Transverse colon (tissue), 4 donors: ENCODE measurements at places on chromosomes 3 and 15. TPM values are rescaled to one million over a fixed set of nuclear protein-coding genes. Genes with fewer than 3 reads are reported as not detected.

- no peak for DNase-seq
These were observed 56.7 kb upstream of the ATP2B2 start for GRCh38 chr3:10561946-10562560.

- DNase-seq, result no peak
These were observed 8.9 kb upstream of the SPPL2A start for GRCh38 chr15:50774450-50774849.

DNA sequence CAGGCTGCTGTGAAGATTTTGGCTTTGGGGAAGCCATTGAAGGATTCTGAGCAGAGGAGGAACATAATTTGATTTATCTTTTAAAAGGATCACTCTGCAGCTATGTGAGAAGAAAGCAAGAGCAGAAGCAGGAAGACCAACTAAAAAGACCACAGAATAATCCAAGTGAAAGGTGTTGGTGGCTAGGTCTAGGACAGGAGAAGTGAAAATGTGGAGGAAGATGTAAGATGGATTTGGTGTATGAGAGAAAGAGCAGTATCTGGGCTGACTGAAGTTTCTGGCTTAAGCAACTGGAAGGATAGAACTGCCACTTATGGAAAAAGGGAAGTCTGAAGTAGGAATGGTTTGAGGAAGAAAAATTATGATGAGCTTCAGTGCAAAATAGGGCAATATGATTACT lies 62.0 kb downstream of the SFMBT1 start:
- no peak for DNase-seq

- no peak for DNase-seq
These were observed 2.2 kb upstream of the CELSR3 start for GRCh38 chr3:48664929-48665328.

GRCh38 chr3:42298259-42298658 lies 32.3 kb upstream of the CCK start:
- DNase-seq, result no peak

DNA sequence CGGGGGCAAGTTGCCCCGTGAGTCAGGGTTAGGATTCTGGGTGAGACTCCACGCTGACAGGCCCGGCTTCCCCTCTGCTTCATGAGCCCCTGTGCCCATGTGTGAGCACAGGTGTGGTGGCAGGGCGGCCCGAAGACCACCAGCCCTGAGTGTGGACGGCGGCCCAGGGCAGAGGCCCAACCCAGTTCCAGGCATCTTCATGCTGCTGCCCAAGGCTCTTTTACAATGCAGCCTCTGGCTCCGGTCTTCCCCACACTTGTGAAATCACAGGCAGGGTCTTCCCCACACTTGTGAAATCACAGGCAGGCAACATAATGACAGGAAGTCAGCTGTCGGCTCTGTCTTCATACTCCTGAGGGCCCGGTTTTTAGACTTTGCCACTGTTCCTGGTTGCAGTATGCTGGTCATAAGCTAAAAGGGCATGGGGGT lies 78.8 kb downstream of the AAGAB start:
- DNase-seq, result peak; percentile 36

- peak; percentile 21 for DNase-seq
These were observed 92.8 kb downstream of the CCNL1 start for GRCh38 chr3:157067114-157067513.

- DNase-seq, result peak; percentile 41
These were observed 6.9 kb downstream of the MUC20 start for GRCh38 chr3:195727606-195728195.

- no peak for DNase-seq
These were observed 839.8 kb upstream of the ALCAM start for GRCh38 chr3:104526901-104527401.

GRCh38 chr15:78671626-78672211 lies 30.7 kb upstream of the CHRNB4 start:
- no peak for DNase-seq

DNA sequence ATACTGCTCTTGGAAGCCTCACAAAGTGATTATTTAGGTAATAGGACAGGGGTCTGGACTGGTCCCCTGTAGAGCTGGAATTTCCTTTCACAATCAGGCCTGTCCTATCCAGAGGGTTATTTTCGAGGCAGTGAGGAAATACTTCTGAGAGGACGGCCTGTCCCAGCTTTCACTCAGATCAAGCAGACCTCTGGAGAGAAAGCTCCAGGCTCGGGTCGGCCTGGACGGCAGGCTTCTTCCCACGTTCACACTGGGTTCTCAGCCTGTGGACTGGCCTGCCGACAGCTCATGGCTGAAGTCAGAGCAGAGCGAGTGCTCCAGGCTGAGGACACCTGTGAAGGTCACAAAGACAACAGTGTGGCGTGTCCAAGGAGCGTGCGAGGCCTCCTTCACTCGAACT lies 405.3 kb downstream of the VPS13C start:
- no peak for DNase-seq

DNA sequence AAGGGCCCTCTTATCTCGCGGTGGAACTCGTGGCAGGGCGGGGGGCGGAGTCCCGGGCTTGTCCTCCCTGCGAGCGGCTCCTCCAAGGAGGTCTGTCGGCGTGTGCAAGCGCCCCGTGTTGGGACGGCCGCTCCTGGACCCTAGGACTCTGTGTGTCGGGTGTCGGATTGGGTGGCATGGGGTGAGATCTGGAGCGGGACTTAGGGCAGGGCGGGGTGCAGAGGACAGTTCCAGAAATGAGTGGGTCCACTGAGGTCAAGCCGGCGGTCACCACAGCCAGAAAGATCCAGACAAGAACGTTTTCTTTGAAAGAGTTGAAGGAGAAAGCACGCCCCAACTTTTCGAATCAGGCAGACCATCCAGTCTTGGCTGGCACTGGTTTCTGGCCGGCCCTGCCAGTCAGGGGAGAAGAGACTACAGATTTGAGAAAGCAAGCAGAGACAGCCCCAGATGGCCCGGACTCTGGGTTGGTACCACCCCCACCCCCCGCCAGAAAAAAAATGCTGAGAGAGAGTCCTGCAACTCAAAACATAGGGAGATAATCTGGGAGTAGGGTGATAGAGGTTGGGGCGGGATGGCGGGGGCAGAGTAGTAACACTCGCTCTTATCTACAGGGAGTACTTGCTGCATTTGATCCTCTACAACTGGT lies 784 bp upstream of the CISH start:
- DNase-seq, result no peak

- no peak for DNase-seq
These were observed 44.8 kb upstream of the ADAMTS9 start for GRCh38 chr3:64732576-64732975.

- DNase-seq, result no peak
These were observed 8.2 kb downstream of the B3GNT5 start for GRCh38 chr3:183261151-183261724.

- no peak for DNase-seq
These were observed 98.5 kb downstream of the FRMD5 start for GRCh38 chr15:44096596-44096995.

GRCh38 chr15:94086341-94086740 lies 145.0 kb upstream of the MCTP2 start:
- no peak for DNase-seq

DNA sequence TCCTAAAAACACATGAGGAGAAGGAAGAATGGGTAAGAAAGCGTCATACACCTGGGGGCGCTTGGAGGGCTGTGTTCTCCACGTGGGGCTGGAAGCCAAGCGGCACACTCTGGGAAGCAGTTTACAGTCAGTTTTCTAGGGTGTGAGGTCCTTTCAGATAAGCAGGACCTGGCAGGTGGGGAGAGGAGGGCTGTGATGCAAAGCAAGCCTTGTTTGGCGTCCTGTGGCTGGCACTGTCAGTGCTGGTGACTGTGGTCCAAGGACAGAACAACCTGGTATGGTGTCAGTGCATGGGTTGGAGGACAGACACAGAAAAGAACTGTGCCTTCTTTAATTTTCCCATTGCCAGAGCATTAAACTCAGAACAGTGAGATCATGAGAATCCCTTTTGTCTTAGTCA lies 260.7 kb upstream of the NR2E3 start:
- DNase-seq, result no peak

The DUOX2 gene
- total RNA-seq, result 0.80 TPM

The MRAS gene
- total RNA-seq, result 7.0 TPM

The WNT5A gene
- 5.1 TPM for total RNA-seq

The CASR gene
- 0.37 TPM for total RNA-seq

The CERS3 gene
- total RNA-seq, result not detected

The CHMP2B gene
- 53.5 TPM for total RNA-seq

The GOLGA8B gene
- total RNA-seq, result 77.6 TPM

The ZNF502 gene
- 4.1 TPM for total RNA-seq

The GOLGA8M gene
- total RNA-seq, result not detected

The P2RY14 gene
- 11.3 TPM for total RNA-seq

The OR5AC2 gene
- not detected for total RNA-seq

The SLC12A8 gene
- total RNA-seq, result 5.4 TPM

The CRYGS gene
- total RNA-seq, result not detected

The TMEM87A gene
- 109 TPM for total RNA-seq

The PYGO1 gene
- total RNA-seq, result 3.3 TPM

The MST1R gene
- 323 TPM for total RNA-seq
